ENCODE measurements at places on chromosomes 6 and 20. TPM values are rescaled to one million over a fixed set of nuclear protein-coding genes. Genes with fewer than 3 reads are reported as not detected.

Gene SASH1
- total RNA-seq = 12.4 TPM

Gene KIAA1755
- not detected for total RNA-seq

Gene DNMT3B
- total RNA-seq = 368 TPM

Gene OPRL1
- 3.0 TPM for total RNA-seq

Gene ROS1
- total RNA-seq = not detected

Gene FKBP1C
- 0.88 TPM for total RNA-seq
